ENCODE measurements at places on chromosomes 4 and X. TPM values are rescaled to one million over a fixed set of nuclear protein-coding genes. Genes with fewer than 3 reads are reported as not detected.

The BEX1 gene
- not detected for total RNA-seq

The GAB3 gene
- total RNA-seq, result 6.7 TPM

The F9 gene
- total RNA-seq, result not detected

The MCF2 gene
- under 0.01 TPM for total RNA-seq

The UFSP2 gene
- 36.2 TPM for total RNA-seq

The ELOVL6 gene
- 1.1 TPM for total RNA-seq

The ARX gene
- total RNA-seq, result not detected

The PASD1 gene
- total RNA-seq, result not detected

The AFF1 gene
- total RNA-seq, result 22.4 TPM

The EGFL6 gene
- total RNA-seq, result not detected

The IL1RAPL2 gene
- total RNA-seq, result not detected

The RNF150 gene
- total RNA-seq, result 0.25 TPM

The NSUN7 gene
- total RNA-seq, result not detected

The FABP2 gene
- not detected for total RNA-seq

The PLP1 gene
- total RNA-seq, result 1.0 TPM

The TEX13B gene
- total RNA-seq, result not detected

The LANCL3 gene
- 0.25 TPM for total RNA-seq

The GPR78 gene
- total RNA-seq, result not detected

The STK32B gene
- 22.5 TPM for total RNA-seq

The LDB2 gene
- total RNA-seq, result 360 TPM

The EMCN gene
- total RNA-seq, result 44.3 TPM

The MGARP gene
- total RNA-seq, result under 0.01 TPM

The KLF8 gene
- total RNA-seq, result 0.13 TPM

The TBC1D14 gene
- total RNA-seq, result 20.6 TPM

The SPACA5 gene
- not detected for total RNA-seq

The SERTM2 gene
- total RNA-seq, result not detected

The STATH gene
- not detected for total RNA-seq

The BTK gene
- under 0.01 TPM for total RNA-seq

The EREG gene
- total RNA-seq, result under 0.01 TPM

The NSG1 gene
- total RNA-seq, result 0.13 TPM

The PSAPL1 gene
- total RNA-seq, result not detected

The PF4V1 gene
- total RNA-seq, result not detected

The ARHGAP36 gene
- total RNA-seq, result not detected

The GAGE1 gene
- not detected for total RNA-seq

The GPRIN3 gene
- 1.0 TPM for total RNA-seq

The MAML3 gene
- total RNA-seq, result 4.4 TPM

The RHOXF1 gene
- not detected for total RNA-seq

The S100G gene
- total RNA-seq, result not detected

The BMPR1B gene
- 0.38 TPM for total RNA-seq

The MXD4 gene
- total RNA-seq, result 48.7 TPM

Measured in dermis microvascular lymphatic vessel endothelial cell (primary cell).